Choroid plexus epithelial cell (primary cell): ENCODE measurements at places on chromosomes 12 and 14.

- no peak for DNase-seq
These were observed 139.5 kb upstream of the SYT1 start for GRCh38 chr12:78725033-78725432.

DNA sequence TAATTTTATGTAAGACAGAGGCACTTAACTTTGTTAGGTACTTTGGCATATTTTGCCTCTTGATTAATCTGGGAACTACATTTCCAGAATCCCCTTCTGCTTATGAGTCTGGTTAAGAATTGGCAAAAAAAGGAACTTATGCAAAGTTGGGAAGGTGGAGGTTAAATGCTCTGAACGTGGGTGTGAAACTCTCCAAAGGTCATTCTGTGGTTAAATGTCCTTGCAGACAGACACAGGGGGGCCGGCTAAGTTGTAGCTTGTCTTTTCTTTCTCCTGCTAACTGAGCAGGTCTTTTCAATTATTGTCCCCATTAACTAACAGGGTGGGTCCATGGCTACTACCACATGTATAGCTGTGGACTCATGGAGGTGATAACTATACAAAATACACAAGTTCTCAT is 248.6 kb upstream of the NOVA1 start:
- peak; percentile 48 for DNase-seq

DNA sequence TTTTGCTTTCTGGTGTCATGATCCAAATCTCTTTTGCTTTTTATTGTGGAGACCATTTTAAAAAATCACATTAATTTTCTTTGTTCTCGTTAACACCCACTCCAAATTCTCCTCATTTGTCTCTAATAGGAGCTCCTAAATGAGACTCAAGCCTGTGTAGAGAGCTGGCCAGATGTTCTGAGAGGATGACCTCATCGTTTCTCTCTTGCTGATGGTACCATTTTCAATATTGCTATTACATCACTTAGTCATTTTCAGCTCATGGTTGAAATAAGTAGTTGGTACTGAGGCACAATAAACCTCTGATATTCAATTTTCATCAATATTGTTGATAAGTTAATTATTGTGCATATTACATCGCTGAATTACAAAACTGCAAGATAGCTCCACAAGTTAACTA is 31.5 kb downstream of the SPTB start:
- no peak for DNase-seq

- DNase-seq, result no peak
These were observed 111.8 kb upstream of the DIO2 start for GRCh38 chr14:80323038-80323665.

GRCh38 chr12:43112101-43112920 is 439.7 kb downstream of the ADAMTS20 start:
- DNase-seq, result no peak

GRCh38 chr12:48001505-48002413 is 2.5 kb downstream of the COL2A1 start:
- no peak for DNase-seq

GRCh38 chr12:4026020-4026358 is 152.8 kb upstream of the PARP11 start:
- DNase-seq, result no peak

DNA sequence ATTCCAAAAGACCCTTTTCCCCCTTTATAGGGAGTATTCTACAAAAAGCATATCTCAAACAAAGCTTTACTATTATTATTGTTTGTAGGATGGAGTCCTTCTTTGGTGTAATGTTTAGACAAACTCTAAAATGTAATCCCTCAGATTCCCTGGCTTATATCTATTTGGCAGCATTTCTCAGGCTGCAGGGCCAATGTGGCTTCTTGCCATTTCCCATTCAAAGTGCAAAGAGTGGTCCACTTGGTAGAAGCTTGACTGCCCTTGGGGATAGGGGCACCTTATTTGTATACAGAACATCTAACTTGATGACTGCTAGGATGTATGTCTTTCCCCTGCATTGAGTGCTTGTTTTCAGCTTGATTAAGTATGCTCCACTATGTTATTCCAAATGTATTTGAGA is 242.7 kb downstream of the PRKD1 start:
- no peak for DNase-seq

DNA sequence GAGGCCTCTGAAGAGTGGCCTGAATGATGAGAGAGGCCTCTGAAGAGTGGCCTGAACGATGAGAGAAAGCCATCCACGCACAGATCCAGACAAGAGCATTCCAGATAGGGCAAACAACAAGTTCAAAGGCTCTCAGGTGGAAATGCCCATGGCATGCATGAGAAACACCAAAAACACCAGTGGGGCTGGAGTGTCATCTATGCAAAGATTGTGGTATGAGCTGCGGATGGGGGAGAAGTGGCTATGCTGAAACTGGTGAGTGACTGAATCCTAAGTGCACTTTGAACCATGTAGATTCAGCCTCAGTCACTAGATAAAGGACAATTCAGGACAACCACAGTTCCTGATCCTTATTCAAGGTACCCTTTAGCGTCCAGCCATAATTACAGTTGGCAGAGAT is 79.4 kb upstream of the GZMB start:
- no peak for DNase-seq

DNA sequence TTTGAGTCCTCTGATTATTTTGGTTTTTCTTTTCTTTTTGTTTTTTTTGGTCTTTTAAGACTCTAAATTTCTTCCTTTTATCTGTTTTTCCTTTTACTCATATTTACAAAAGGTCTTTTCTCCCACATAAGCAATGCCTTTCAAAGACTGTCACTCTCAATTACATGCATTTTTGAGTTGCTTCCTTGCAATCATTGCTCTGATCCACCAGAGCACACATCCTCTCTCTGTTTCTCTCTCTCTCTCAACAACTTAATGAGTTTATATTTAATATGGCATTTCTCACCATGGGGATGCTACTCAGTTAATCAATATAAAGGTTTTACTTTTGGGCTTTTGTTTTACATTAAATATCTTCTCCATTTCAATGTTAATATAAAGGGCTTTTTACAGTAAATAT is 62.7 kb upstream of the OR10AD1 start:
- no peak for DNase-seq

DNA sequence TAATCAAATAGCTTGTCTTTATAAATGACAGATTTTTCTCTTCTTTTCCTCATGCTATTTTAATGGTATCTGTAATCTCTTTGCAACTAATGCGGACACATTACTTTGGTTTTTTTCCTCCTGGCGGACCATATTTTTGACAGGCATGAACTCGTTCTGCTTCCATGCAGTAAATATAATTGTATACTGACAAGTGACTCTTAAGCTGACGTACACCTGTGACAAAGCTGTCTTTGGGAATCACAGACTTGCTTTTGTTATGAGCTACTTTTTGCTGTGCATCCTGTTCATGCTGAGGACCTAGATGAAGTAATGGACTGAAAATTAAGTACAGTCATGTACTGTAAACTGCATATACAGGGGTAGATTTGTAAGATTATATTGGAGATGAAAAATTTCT is 434.3 kb upstream of the TMTC1 start:
- DNase-seq, result no peak

DNA sequence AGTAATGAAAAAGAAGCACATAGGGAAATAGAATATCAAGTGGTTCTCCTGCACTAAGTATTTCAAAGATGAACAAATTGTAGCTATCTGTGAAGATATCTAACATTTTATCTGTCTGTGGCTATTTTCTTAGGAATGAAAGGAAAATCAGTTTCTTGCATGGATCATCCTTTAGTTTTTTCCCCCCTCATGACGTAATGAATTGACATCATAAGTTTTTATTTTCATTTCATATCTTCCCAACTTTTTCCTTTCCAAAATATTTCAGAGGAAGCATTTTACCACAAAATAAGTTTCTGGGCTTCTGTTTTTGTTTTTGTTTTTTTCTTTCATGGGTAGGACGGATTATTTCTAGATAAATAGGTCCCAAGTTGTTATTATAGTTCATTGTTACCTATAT is 996.6 kb downstream of the TMEM121 start:
- no peak for DNase-seq

- no peak for DNase-seq
These were observed 73.5 kb downstream of the ARF6 start for GRCh38 chr14:49966304-49966809.

- peak; percentile 74 for DNase-seq
These were observed 11.7 kb upstream of the INF2 start for GRCh38 chr14:104677512-104678332.

DNA sequence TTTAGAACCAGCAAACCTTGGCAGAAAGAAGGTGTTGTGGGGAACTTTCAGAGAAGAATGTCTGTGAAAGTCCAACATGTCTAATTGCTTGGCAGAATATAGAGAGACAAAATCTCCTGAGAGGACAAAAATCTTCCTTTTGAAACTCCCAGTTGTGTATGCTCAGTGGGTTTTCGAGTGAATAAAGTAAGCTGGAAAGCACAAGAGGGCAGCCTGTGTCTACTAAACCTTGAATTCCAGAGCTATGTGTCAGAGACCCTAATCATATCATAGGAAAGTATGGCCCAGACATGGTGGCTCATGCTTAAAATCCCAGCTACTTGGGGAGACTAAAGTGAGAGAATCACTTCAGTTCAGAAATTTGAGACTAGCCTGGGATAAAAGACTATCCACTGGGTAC is 661.2 kb downstream of the SLC16A7 start:
- peak; percentile 90 for DNase-seq

DNA sequence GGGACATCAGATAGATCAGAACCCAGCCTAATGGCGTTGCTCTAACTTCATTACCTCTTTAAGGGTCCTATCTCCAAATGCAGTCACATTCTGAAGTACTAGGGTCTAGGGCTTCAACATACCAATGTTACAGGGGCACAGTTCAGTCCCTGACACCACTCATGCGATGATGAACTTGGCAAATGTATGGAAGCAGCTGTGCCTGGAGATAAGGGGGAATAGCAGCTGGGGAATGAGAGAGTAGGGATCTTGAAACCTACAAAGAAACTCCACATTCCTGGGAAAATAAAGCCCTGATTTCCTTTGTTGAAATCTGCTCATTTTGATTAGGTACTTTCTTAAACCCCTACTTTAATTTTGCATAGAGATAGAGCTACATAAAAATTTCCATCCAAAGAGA is 20.5 kb upstream of the TMCC3 start:
- DNase-seq, result no peak

DNA sequence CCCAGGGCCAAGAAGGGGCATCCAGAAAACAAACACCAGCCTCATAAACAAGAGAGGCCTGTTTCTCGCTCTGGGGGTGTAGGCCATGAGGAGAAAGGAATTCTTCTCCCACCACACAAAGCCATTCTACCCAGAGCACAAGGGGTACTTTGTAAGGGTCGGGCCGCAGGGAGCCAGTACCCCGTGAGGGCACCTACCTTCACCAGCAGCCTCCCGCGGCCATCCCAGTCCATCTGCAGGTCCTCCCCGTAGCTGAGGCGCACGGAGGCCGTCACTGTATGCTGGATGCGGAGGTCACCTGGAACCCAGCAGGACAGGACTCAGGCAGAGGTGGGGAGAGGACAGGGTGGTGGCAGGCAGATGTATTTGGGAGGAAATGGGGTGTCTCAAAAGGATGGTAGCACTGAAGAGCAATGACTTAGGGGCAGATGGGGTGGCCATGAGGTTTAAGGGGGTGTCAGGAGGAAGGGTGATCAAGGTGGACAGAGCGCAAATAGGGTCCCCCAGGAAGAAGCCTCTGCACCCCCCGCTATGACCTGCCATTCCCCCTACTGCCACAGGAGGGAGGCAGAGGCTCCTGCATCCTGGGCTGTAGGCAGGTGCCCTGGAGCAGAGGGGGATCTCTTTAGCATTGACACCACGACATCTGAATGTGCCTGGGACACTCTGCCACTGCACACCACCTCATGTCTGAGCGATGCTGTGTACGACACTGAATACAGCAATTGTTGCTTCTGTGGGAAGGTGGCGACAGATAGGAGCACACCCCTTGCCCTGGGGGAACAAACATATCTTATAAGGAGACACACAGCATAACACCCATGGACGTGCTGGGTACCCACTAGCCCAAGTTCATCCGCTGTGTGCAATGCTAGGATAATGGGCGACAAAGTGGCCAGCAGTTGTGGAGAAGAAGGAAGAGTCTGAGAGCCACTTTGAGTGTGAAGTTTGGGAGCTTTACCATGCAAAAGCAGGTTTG is 61.4 kb downstream of the VWF start:
- peak; percentile 66 for DNase-seq

- DNase-seq, result no peak
These were observed 4.3 kb upstream of the KRT81 start for GRCh38 chr12:52295663-52296062.

- DNase-seq, result no peak
These were observed 266.4 kb downstream of the SSPN start for GRCh38 chr12:26461776-26462175.

GRCh38 chr12:128767518-128767917 is 56.2 kb downstream of the SLC15A4 start:
- no peak for DNase-seq

- DNase-seq, result no peak
These were observed 180.8 kb downstream of the ZFP36L1 start for GRCh38 chr14:68612049-68612448.

- DNase-seq, result no peak
These were observed 128.4 kb downstream of the RPAP3 start for GRCh38 chr12:47577206-47577989.

DNA sequence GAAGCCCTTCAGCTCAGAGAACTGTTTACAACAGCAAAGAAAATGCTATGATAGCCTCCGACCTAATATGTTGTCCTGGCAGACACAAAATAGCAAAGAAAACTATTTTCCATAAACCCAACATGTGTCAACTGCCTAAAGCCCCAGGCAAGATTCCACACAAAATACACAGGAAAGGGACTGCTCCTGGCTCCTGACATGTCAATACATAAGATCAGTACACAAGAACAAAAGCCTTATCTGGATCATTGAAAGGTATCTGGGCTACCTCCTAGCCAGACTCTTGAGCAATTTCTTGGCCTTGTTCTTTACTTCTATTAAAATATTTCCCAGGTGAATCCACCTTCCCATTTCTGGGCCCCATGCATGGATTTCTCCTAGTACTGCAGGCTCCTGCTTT is 242.3 kb upstream of the GRIP1 start:
- no peak for DNase-seq

DNA sequence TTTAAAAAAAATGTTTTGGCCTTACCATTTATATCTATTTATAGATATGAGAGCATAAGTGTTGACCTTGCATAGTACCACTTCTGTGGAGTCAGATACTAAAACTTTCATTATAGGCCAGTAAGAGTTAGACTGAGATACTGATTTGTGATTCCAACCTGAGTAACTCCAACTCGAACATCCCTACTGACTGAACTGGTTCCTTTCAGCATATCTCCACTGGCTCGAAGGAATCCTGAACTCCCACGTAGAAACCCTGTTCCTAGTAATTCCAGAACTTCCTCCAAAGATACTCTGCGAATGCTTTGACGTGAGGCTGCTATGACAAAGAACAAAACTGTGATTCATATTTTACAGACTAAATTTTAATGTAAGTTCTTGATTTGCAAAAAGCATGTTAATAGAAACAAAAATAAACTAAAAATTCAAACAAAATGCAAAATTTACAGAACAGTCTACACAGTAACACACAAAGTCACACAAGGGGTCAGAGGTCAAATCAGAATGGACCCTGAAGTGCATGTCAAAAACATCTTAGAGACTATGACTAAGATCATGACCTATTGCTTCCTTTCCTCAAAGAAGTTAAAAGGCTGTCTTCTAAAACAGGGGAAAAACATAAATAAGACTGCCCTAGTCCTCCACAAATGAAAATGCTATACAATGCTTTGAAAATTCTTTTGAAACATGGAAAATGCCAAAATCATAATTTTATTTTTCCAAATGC is 31.5 kb downstream of the HEATR5A start:
- peak; percentile 71 for DNase-seq
